Left colon (tissue), 2 donors: ENCODE measurements at places on chromosomes 6 and 20. TPM values are rescaled to one million over a fixed set of nuclear protein-coding genes. Genes with fewer than 3 reads are reported as not detected.

DNA sequence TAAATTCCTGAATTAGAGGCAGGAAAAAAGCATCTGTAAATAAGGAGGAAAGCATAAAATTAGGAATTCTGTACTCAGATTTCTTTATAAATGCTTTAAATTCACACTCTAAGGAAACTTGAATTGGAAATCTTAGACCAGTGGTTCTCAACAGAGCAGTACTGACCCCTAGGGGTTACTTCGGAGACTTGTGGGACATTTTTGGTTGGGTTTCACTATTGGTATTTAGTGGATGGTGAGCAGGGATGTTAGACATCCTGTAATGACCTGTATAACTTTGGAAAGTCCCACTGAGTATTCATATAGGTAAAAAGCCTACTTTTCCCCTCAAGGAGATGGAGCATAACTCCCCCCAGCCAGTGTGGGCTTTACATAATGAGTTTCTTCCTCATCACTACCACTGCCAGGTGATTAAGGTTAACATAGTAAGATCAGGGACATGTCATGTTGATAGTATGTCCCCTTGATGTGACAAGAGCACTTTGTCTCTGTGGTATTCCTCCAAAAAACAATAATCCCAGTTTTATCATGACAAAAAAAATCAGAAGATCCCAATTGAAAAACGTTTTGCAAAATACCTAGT lies 31.0 kb downstream of the GLO1 start:
- no peak for DNase-seq

DNA sequence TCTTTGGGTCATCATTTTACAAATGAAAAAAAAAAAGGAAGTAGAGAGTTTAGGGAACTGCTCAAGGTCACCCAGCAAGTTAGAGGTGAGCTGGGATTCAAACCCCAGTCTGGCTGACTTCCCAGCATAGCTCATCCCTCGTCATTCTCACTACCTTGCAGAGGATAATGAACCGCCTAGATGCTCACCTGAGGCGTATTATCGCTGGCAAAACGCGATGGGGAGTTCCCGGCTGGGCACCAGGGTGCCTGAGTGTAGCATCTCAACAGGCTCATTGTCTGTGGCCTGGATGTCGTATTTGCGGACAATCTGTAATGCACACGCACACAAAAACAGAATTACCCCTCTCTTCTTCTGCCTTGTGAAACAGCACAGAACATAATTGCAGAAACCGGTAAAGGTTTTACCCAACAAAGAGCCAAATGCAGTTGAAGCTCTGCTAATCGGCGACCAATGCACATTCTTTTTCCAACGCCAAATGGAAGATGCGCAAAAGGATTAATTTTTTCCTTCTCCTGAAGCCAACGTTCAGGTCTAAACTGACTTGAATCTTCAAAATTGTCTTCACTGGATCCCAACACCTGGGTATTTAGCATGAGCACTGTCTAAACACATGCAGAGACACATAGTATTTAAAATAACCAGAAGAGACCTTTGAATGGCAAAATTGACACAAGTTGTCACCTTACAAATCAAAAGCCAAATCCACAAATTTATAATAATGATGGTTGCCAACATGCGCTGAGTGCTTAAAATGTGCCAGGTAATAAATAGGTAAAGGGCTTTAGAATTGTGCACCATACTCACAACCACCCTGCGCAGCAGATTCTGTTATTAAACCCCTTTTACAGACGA lies 16.6 kb downstream of the CYP24A1 start:
- no peak for DNase-seq

DNA sequence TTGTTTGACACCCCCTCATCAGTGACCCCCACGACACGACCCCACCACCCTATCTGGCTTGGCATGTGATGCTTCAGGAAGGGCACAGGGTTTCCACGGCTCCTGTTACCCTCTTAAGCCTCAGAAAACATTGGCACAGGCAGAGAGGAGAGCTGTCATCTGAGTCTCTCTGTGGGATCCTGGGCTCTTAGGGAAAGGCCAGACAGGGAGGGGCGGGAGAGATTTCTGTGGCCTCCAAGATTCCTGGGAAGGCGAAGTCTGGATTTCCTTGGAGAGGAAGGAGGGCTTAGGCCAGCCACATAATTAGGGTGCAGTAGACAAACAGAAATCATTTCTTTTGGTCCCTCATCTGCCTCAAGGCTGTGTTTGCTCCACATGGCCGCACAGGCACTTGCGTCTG lies 191.6 kb upstream of the SNX9 start:
- no peak for DNase-seq

- peak; percentile 54 for DNase-seq
These were observed 33.3 kb upstream of the AFDN start for GRCh38 chr6:167793421-167793820.

GRCh38 chr6:6842291-6842690 lies 253.8 kb downstream of the LY86 start:
- DNase-seq: no peak

DNA sequence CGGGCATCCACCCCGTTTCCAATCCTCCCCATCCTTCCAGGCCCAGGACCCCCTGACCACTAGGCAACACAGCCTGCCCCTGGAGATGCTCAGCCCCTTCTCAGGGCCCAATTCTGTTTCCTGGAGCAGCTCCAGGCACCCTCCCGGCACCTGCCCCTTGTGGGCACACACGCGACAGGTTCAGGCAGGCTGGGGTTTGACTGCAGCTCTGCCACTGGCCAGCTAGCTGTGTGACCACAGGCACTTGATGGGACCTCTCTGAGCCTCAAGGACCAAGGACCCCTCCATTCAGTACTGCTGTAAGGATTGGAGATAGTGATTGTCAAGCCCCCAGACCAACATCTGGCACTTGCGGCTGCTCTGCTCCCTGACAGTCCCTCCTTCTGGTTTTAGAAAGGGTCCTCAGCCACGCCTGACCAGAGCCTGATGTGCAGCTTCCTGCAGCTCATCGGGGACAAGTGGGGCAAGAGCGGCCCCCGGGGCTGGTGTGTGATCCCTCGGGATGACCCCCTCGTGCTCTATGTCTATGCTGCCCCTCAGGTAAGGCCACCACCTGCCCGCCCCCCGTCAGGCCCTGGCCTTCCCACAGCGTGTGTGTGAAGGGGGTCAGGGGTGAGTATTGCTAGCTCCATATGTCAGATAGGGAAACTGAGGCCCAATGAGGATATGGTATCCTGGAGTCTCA lies 21.7 kb downstream of the FGD2 start:
- DNase-seq: no peak

DNA sequence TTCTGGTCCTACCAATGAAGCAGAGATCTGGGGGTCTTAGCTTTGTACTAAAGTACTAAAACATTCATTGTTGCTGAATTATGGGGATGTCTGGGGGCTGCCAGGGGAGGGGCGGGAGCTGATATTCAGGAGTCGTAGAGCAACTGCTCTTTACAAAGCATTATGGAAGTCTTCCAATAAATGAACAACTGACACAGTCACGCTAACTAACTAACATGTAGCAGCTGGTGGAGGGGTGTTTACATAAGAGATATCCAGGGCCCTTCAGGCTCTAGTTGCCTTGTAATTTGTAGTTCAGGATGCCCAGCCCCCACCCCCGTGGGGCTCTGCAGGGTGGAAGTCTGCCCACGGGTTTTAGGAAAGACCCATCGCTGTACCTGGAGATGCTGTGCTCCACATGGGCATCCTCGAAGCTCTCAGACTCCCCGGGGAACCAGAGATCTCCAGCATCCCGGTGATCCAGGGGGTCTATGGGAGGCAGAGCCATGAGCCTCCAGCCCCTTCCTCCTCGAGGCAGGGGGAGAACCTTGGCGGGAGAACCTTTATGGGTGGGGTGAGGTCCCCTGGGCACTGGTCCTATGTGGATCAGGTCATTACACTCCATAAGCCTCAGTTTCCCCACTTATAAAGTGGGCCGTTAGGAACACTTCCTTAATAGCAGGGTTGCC lies 3.4 kb downstream of the TREM2 start:
- DNase-seq: no peak

DNA sequence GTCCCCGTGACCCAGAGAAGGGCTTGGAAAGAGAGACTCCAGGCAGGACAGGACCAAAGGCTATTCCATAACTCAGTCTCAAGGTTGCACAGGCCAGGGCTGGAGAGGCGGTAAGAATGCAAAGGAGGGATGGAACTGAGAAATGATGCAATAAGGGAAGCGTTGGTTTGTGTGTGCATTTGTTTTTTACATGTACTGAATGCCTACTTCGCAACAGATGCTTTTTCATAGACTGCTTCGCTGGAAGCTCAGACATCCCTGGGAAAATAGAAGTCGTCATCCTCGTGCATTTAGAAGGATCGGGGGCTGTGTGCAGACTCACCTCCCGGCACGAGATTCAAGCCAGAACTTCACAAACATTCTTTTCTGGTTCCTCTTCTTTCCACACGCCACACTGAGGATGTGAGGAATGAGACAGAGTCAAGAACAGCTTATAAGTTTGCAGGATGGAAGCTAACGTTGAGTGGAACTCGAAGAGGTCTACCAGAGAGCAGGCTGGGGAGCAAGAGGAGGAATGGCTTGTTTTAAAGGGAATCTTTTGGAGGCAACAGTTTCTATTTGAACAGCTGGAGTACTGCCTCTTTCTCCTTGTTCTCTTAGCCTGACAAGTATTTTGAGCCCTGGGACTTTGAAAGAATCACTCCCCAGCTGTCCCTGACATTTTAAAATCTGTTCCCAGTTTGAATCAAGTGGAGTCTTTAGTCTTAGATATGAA lies 19.3 kb upstream of the LY86 start:
- no peak for DNase-seq

Gene PAK5
- total RNA-seq: not detected

DNA sequence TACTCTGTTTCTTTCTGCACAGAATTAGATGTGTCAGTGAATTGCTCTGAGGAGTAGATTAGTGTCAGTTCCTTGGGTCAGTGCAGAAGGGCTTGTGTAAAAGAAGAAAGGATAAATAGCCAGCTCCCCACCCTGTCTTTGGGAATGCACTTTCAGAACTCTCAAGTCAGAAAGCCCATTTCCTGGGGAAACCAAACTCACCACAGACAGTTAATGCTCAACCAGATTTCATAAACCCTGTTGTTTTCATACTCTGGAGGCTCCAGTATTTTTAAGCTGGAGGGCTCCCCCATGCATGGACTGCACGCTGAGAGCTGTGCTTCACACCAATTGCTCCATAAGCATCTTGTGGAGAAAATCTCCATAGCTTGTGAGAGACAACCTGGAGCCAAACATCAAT lies 449.7 kb downstream of the CDH26 start:
- no peak for DNase-seq

GRCh38 chr6:158328952-158329351 lies 16.7 kb downstream of the TULP4 start:
- DNase-seq: peak; percentile 23

Gene TMC2
- total RNA-seq: not detected

Gene DHX35
- total RNA-seq: 14.0 TPM

GRCh38 chr20:58892141-58892931 lies 39.8 kb downstream of the GNAS start:
- peak; percentile 83 for DNase-seq

- peak; percentile 19 for DNase-seq
These were observed 565 bp downstream of the QKI start for GRCh38 chr6:163414946-163415619.

GRCh38 chr6:157538168-157538567 lies 157.2 kb downstream of the ZDHHC14 start:
- no peak for DNase-seq

DNA sequence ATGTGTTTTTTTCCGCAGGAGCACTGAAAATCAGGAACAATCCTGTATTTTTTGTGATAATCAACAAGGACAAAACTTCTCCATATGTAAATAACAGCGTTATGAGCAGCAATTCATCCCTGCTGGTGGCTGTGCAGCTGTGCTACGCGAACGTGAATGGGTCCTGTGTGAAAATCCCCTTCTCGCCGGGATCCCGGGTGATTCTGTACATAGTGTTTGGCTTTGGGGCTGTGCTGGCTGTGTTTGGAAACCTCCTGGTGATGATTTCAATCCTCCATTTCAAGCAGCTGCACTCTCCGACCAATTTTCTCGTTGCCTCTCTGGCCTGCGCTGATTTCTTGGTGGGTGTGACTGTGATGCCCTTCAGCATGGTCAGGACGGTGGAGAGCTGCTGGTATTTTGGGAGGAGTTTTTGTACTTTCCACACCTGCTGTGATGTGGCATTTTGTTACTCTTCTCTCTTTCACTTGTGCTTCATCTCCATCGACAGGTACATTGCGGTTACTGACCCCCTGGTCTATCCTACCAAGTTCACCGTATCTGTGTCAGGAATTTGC lies at the start of gene TAAR6:
TSS of gene TAAR6 (plus strand) at position 102 of the 557 bp plus-strand sequence. CDS start at position 102, 0 bp downstream.
- DNase-seq: no peak

GRCh38 chr6:144155529-144155928 lies 5.2 kb downstream of the STX11 start:
- no peak for DNase-seq

DNA sequence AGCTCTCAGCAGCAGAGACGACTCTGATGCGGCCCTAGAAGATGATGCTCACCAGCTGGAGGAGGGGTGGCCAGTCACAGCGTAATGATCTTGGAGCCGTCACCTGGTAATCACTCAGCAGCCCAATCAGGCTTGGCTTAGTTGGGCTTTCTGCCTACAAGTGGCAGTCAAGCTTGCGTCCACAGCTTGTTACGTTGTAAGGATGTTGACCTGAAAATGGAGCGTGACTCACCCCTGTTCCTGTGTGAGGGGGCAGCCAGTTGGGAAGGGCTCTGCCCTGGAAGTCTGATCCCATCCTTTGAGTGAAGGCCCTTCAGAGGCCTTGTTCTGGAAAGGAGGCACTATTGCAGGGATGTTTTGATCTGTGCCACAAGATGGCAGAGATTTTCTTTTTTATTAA lies 49.8 kb downstream of the SPATA2 start:
- no peak for DNase-seq

Gene CEP85L
- total RNA-seq: 6.2 TPM

- DNase-seq: no peak
These were observed 380.3 kb downstream of the CDH26 start for GRCh38 chr20:60338556-60338955.

- DNase-seq: no peak
These were observed 284.1 kb upstream of the TAB2 start for GRCh38 chr6:149033454-149033853.

DNA sequence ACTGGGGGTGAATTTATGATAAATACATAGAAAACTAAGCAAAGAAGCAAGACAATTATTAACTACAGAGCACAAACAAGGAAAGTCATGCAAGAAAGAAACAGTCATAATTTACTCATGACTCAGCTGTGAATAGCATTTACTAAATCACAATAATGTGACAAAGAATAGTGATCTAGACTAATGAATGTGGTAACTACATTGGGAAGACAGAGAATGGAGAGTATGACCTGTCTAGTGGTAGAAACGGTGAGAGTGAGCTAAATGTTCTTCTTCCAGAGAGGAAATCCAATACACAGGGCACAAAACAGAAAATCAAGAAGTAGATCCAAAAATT lies 153.5 kb upstream of the DST start:
- no peak for DNase-seq

Gene FRMD1
- total RNA-seq: 22.8 TPM

- no peak for DNase-seq
These were observed 240.7 kb downstream of the ARID1B start for GRCh38 chr6:157017861-157018260.
